Stimulated activated CD8-positive, alpha-beta memory T cell treated with anti-CD3 and anti-CD28 coated beads, Interleukin-15, amount 100 ng/mL, for 1 hour (primary cell): ENCODE measurements at places on chromosomes 13 and 19.

- DNase-seq: no peak
Measured at GRCh38 chr13:20977394-20977793, 74.8 kb upstream of the XPO4 start.

DNA sequence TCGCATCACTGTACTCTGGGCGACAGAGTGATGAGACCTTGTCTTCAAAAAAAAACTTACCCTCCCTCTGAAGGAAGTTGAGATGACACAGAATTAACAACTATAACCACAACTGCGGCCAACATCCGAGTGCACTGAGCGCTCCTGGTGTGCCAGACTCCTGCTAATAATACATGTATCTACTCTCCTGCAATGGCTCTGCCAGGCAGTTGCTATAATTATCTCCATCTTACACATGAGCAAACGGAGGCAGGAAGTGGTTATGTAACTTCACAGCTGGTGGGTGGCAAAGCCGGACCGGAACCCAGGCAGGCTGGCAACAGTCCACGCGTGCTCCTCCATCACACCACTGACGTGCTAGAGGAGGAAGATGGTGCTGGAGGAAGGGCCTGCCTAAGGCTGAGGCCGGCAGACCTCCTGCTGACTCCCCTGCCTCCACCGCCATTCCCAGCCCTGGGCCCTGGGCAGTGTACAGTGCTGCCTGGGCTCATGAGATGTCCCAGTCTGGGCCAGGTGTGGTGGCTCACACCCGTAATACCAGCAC, 12.6 kb downstream of the XRCC1 start:
- peak; percentile 43 for DNase-seq

GRCh38 chr13:29081036-29081435, 260.9 kb downstream of the MTUS2 start:
- no peak for DNase-seq

- DNase-seq: no peak
Measured at GRCh38 chr13:42181381-42181953, 90.5 kb upstream of the AKAP11 start.

DNA sequence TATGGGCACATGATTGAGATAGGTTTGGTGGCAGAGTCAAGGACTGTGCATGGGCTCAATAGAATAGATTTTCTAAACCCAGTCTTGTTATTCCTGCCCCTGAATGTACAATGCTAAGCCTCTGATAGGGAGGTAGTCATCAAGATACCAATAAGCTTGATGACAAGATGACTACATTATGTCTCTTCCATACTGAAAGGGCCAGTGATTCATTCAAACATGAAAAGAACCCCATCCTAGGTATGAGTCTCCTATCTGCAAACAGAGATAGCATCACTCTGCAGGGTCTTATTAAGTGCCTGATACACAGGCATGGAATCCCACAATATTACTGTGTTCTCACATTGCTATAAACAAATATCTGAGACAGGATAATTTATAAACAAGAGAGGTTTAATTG, 40.3 kb upstream of the UFM1 start:
- DNase-seq: no peak

DNA sequence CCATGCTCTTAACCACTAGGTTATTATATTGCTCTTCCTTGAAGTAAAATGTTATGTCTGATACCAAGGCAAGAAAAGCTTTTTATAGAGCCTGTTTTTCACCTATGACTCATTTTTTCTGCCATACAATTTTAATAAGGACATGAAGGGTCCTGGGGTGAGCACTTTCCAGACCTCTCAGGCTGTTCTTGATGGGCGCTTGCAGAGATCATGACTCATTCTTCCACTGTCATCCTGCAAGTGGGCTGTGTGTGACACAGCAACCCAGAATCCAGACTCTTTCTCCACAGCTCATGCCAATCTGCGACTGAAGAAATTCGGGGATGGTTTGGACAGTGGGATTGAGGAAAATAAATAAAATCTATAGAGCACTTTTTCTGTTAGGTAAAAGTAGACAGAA, 506.7 kb upstream of the NBEA start:
- DNase-seq: no peak

- no peak for DNase-seq
Measured at GRCh38 chr19:32206065-32206464, 139.3 kb upstream of the ZNF507 start.

DNA sequence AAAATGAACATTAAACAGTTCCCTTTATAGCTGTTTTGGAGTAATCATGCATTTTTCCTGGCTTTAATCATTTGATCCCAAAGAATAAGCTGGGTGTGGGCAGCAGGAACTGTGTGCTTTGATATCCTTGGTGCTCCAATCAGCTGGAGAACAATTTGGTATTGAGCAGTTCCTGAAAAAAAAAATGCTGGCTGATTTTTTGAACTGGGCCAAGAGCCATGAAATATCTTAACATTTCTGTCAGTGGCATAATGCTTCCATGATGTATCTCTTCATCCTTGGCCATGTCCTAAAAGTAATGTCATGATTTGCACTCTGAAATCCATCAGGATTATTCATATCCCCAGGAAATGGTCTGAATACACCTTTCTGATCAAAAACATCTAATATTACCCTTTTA, 134.7 kb downstream of the LHFPL6 start:
- no peak for DNase-seq

DNA sequence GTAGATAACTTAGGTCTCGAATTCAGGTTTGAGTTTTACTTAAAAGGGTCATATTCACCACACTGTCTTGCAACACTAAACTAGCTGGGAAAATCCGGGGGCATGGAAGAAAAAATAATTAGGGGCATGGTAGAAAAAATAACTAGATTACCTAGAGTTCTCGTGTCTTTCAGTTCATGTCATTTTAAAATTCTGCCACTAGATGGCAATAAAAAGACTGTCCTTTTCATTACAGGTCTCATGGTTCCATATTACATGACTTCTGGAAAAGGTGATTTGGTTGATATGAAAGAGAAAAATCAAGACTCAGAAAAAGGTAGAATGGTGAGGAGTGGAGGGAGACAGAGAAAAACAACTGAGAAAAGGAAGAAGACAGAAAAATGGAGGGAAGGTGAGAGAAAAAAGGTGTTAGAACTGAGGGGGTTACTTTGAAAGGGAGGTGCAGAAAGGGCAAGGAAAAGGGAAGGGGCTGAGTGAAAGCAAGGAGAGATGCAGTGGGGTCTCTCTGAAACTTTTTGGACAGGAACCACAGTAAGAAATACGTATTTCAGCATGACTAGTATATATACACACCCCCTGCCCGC, 299.0 kb downstream of the KLF12 start:
- no peak for DNase-seq

DNA sequence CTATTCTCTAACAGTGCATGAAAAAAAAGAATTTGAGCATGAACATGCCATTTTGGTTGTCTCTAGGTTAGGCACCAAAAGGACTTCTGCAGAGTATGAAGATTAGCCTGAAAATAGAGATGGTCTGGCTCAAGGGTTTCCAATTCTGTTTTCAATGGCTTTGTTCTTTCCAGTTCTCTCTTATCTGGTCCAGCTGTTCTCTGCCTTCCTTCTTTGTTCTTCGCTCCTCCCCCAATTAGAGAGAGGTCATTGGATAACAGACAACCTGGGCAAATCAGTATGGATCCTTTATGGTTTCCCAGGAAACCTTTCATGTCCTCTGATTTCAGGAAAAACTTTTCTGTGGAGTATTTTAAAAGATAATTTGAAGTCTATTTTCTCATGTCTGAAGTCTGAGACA, 623.4 kb downstream of the PCDH17 start:
- no peak for DNase-seq

DNA sequence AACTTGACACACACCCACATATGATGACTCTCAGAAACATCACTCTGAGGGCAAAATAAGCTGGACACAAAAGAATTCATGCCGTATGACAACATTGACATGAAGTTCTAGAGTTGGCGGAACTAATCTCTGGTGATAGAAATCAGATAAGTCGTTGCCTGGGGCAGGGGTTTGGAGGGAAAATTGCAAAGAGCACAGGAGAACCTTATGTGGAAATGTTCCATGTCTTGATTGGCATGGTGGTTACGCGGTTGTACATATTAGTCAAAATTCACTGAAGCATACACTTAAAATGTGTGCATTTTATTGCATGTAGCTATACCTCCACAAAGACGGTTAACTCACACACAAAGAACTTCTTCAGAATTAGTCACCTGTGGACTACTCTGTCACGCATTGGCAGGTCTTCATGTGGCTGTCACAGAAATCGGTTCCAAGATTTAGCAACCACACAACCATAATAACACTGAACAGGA, 137.8 kb upstream of the GJB6 start:
- no peak for DNase-seq

- DNase-seq: no peak
Measured at GRCh38 chr13:51647067-51647466, 62.8 kb downstream of the WDFY2 start.

GRCh38 chr13:20927596-20928257, 25.2 kb upstream of the XPO4 start:
- DNase-seq: no peak

- DNase-seq: no peak
Measured at GRCh38 chr13:80189889-80190597, 150.9 kb downstream of the SPRY2 start.

DNA sequence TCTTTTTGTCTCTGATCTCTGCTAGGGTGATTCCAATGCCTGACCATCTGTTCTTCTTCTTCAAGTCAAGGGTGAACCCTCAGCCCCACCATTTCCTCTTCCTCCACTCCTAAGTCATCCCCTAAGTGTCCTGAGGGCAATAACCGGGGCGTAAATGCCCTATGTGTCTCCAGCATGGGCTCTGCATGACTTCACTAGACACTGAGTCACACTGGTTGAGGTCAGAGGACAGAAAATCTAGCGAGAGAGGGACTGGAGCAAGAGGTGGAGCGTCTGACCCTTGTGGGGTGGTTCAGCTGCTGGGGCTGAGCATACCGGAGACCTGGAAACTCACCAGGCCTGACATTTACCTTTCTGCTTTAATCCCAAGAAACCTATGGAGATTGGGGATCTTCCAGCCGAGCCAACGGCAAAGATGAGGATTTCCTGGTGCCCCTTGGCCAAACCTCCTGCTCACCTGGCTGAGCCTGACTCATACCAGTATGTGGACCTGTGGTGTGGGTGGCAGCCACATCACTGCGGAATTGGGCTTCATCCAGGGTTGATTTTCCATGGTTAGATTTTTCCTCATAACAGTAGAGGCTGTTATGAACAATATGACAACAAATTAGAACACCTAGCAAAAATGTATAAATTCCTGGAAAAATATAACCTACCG, 26.9 kb downstream of the SCGB2B2 start:
- DNase-seq: no peak

GRCh38 chr13:28583651-28584091, 75.3 kb upstream of the POMP start:
- no peak for DNase-seq

DNA sequence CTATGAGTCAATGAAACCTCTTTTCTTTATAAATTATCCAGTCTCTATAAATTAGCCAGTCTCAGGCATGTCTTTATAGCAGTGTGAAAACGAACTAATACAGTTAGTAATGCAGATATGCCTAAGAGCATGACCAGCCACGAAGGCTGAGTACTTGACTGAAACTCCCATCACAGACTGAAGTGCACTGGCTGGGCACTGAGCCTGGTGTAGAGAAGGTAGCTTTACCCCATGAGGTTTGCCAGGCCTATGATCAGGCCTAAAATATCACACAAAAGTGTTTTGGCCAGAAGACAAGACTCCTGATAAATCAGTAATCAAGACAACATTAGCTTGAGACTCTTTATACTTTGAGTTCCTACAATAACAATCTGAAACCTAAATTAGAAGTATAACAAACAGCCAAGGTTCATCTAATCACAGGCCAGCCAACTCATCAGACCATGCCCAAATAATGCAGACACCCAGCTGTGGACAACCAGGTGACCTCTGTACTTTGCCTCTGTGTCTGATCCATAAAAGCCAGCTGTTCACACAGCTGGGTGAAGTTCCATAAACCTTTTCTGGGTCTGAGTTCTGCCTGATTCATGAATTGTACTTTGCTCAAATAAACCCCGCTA, 771.8 kb upstream of the SLITRK1 start:
- no peak for DNase-seq

DNA sequence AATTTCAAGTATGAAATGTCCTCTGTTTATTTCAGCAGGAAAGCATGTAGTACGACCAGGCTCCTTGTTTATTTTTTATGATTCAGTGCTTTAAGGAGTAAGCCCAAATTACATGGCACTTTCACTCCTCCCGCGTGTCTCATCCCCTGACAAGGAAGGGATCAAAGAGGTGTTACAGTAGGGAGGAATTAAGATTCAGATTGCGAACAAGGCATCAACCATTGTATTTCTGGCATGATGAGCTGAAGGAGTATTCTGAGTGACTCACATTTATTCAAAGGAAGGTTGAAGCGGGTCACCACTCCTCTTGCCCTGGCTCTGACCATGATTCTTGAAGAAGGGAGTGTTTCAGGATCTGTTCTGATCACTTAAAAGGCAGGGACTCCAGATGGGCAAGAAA, 46.1 kb upstream of the CNMD start:
- no peak for DNase-seq

- no peak for DNase-seq
Measured at GRCh38 chr13:109028624-109029023, 399.2 kb downstream of the MYO16 start.

DNA sequence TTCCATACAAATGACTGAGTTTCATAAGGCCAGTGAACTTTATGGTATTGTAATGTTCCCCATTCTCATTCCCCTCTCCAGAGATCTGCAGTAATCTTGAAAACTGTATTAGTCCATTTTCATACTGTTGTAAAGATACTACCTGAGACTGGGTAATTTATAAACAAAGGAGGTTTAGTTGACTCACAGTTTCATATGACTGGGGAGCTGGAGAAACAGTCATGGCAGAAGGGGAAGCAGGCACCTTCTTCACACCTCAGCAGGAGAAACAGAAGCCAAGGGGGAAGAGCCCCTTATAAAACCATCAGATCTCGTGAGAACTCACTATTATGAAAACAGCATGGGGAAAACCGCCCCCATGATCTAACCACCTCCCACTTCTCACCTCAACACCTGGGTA, 318.7 kb upstream of the KLF12 start:
- DNase-seq: no peak

- DNase-seq: no peak
Measured at GRCh38 chr19:33048806-33049676, 15.6 kb downstream of the RHPN2 start.

DNA sequence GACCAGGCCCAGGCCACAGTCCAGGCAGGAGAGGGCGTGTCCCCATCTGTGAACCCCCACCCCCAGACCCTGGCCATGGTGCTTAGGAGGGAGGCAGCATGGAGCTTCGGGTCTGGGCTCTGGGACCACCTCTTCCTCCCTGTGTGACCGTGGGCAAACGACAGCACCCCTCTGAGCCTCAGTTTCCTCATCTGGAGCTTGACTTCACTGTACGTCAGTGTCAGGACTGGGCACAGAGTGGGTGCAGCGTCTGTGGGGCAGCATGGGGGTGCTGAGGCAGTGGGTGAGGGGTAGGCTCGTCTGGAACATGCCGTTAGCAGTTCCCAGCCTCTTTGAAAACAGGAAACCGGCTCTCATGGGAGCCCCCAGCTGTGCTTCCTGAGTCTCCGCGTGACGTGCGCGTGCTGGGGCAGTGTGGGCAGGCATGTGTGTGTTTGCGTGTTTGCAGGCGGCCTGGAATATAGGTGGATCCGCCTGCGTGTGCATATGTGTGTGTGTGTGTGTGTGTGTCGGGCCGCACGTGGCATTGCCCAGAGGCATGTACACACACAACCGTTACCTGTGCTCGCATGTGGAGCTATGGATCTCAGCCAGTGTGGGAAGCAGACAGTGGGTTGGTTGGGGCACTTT, 15.8 kb downstream of the ARRDC2 start:
- DNase-seq: no peak

GRCh38 chr19:53580871-53581835, 43.2 kb downstream of the ZNF331 start:
- no peak for DNase-seq

- DNase-seq: no peak
Measured at GRCh38 chr13:97781891-97782305, 171.6 kb upstream of the IPO5 start.

- DNase-seq: no peak
Measured at GRCh38 chr13:21176982-21177284, 475 bp downstream of the MRPL57 start.
